ENCODE measurements at places on chromosomes 6 and 20.
A peak's percentile ranks its signal among the peaks of the same experiment; 100 is the strongest.

- DNase-seq: peak; percentile 31
These were observed 8.1 kb upstream of the ATXN1 start for GRCh38 chr6:16769131-16769985.

GRCh38 chr6:79671600-79672266, 40.6 kb downstream of the SH3BGRL2 start:
- DNase-seq: no peak

- DNase-seq: no peak
These were observed 45.2 kb downstream of the RSPH3 start for GRCh38 chr6:158954753-158955152.

GRCh38 chr6:73832313-73832712, 136.3 kb downstream of the CD109 start:
- no peak for DNase-seq

GRCh38 chr6:34178357-34179105, 32.6 kb upstream of the GRM4 start:
- no peak for DNase-seq

- no peak for DNase-seq
These were observed 46.6 kb upstream of the TNFAIP3 start for GRCh38 chr6:137820425-137820824.

- DNase-seq: no peak
These were observed 4.9 kb upstream of the NELFCD start for GRCh38 chr20:58976061-58976730.

DNA sequence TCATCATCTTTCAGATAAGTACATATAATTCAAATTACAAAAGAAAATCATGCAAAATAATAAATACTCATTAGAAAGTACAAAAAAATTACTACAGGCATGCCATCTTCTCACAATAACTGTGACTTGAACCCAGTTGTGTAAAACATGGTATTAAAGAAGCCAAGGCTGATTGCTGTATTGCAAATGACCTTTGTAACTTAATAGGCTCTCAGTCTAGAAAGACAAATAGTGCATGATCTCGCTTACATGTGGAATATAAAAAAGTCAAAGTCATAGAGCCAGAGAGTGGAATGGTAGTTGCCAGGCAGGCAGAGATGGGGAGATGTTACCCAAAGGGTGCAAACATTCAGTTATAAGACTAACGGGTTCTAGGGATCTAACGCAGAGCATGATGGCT, 626.1 kb downstream of the COL12A1 start:
- no peak for DNase-seq

GRCh38 chr6:157494132-157494710, 113.2 kb downstream of the ZDHHC14 start:
- DNase-seq: no peak

GRCh38 chr6:15270402-15270801, 24.5 kb downstream of the JARID2 start:
- no peak for DNase-seq

DNA sequence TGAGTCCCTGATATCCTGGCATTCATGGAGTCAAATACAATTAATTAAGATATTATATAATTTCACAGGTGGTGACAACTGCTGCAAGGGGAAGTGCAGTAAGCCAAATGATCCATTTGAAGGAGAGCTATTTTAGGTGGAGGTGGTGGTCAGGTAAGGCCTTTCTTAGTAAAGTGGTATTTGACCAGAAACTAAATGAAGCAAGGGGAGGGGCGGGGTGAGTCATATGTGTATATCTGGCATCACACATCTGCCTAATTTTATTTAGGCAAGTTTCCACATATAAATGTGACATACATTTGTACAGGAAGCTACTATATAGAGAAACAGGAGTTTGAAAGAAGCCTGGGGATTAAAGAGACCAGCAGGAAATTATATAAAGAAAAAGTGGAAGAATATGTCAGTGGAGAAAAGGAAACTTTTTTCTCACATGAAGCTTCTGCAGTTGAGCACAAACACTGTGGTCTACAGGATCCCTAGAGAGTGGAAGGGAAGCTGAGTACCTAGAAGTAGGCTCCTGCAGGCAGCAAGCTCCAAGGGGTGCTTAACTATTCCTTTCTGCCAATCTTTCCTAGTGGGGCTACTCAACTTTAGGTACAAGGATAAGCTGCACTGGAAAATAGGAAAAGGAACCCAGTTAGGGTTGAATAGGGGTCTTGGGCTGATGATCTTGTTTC, 99.6 kb downstream of the OGFRL1 start:
- DNase-seq: no peak

- DNase-seq: no peak
These were observed 23.5 kb downstream of the SNAP25 start for GRCh38 chr20:10242166-10242565.

- DNase-seq: no peak
These were observed 13.2 kb upstream of the ATXN1 start for GRCh38 chr6:16774437-16774836.

DNA sequence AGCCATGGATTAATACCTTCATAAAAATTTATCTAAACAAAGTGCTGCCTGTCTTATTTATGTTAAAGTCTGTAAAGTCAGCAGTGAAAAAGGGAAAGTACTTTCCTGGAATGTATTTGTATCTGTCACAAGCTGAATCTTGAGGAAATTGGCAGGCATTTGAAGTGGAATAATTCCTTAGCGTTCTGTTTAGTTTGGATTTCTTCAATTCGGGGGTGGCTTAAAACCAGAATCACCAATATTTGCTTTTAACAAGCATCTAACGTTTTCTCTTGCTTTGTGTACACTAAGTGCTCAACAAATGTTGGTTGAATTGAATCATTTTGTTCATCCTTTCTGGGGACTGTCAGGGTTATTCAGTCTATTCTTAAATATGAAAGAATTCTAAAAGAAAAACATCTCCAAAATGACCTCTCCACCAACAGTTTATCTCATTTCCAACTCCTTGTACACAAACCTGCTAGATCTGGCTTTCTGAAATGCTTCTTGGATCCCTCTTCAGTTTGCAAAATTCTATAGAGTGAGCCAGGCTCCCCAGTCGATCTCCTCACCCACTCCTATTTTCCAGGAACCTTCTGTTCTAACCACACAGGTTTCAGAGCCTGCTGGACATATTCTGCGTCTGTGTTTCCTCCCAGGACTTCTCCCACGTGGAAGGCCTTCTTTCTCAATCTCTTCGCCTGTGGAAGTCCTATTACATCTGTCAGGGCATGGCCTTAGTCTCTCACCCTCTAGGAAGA, 2.0 kb upstream of the NPEPL1 start:
- DNase-seq: no peak

DNA sequence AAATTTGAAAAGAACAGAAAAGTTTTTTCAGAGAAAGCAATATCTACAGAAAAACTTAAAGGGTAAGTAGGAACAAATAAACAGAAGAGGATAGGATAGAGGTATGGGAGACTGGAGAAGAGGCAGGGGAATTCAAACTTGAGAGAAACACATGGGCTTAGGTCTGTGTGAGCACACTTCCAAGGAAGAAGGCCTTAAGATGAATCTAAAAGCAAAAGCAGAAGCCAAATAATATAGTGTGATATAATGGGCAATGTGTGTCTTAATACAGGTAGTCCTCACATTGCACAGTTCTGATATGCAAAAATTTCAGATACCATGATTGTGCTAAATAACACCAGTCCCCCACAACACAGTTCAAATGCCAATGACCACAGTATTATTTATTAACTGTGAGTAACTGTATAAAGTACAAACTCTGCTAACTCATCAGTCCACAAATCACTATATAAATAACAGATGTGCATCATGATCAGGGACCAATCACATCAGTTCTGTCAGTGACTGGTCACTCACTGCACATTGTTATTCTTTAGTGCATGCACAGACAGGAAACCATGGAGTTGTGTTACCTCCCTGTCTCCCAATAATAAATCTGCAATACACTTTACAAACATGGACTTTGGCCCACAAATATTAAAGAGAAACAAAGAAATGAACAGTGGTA, 18.6 kb downstream of the SNX14 start:
- no peak for DNase-seq

GRCh38 chr6:133291671-133292070, 50.5 kb downstream of the EYA4 start:
- DNase-seq: no peak
